ENCODE measurements at places on chromosomes 3 and 15. TPM values are rescaled to one million over a fixed set of nuclear protein-coding genes. Genes with fewer than 3 reads are reported as not detected.
A peak's percentile ranks its signal among the peaks of the same experiment; 100 is the strongest.

- DNase-seq: no peak
Observed at GRCh38 chr15:95119041-95119610, 887.8 kb downstream of the MCTP2 start.

DNA sequence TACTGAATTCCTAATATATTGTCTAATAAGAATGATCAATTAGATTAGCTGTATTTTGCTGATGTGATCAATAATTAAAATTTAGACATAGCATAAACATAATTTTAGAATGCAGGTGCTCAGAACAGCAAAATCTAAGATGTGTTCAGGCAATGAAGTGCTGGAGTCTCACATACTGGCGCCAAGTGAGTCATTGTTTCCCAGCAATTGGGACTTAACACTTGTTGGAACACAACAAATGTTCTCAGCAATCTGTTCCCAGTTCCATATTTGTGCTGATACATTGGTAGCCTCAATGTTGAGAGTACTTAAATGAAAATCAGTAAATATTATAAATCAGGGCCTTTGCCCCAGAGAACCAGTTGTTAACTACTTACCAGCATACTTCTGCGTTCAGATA lies 619.0 kb downstream of the ROBO1 start:
- no peak for DNase-seq

GRCh38 chr3:193686665-193687483 lies 93.9 kb downstream of the OPA1 start:
- DNase-seq: no peak

GRCh38 chr15:88274553-88275460 lies 18.3 kb upstream of the NTRK3 start:
- DNase-seq: peak; percentile 48

DNA sequence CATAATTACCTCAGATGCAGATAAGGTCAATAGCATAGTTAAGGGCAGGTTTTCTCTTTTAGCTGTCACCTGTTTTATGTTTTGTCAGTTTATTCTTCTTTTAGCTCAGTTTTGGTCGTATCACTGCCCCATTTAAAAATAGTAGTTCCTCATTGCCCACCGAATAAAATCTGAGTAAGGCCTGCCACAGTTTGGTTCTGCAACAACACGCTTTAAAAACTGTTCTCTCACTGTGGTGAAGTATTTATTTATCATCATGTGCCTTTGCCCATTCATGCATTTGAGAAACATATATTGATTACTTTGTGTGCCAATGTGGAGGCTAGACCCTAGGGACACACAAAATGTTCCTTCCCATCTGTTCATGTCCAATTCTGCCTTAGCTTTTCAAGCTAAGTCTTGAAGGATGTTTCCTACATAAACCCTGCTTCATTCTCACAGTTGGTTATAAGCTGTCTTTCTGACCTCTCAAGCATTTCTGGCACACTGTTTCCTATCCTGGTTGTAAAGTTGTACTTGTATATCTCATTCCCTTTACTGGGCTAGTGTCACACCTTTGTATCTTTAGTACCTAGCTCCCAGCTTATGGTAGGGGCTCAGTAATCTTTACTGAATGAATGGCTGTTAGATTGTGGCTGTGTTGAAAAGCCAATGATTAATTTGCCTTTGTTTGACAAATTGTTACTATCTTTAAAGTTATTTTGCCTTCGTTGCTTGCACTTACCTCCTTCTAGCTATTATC lies 23.9 kb downstream of the AKAP13 start:
- DNase-seq: no peak

DNA sequence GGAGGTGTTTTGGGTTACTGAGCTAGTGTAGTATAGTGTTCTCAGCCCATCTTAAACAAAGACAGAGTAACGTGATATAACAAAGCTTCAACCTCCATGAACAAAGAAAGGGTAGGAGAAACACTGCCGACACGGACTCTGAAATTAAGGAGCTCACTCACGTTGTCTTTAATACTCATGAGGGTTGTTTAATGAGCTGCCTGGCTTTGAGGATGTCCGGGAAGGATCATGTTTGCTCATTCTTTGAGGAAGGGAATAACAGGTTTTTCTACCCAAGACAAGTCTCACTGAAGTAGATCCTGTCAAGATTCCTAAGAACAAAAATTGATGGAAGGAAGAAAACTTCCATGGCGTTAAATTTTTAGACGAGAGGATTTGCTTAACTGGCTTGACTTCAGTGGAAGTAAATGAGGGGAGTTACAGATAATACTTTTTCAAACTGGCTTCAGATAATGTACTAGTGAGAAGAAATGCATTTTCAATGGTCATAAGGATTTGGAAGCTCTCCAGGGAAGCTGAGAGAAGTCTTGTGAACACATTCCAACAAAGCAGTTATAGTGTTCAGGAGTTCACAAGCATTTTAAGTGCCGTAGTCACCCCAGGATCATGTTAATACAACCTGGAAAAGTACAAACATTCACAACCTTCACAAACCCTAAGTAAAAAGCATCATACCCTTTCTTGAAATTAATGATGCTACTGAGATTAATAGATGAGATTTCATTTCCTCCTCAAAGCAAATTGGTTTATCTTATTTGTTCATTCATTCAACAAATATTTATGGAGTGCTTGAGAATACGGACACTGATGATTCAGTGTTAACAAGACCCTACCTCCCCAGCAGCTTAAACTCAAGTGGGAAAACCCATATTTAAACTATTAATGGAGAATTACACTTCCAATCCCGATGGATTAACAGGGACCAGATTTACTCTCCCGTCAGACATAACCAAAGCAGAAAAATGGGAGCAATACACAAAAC lies 101.5 kb downstream of the SHQ1 start:
- no peak for DNase-seq

GRCh38 chr3:120791010-120791409 lies 48.5 kb downstream of the GTF2E1 start:
- no peak for DNase-seq

GRCh38 chr3:192090586-192090985 lies 629.6 kb downstream of the PYDC2 start:
- DNase-seq: peak; percentile 11

DNA sequence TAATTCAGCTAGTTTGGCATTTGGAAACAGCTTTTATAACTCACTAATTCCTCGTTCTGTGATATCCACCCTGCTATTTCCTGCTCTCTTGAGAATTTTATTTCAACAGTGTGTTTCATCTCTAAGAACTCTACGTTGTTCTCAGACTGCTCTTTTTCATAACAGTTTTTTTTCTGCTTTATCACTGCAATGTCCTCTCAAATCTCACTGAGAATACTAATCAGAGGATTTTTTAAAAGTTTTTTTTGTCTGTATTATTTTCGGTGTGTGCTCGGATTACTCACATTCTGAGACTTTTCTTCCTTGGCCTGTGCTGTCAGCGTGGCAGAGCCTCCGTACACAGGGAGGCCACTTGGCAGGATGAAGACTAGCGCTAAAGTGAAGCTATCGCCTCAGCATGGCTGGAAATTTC lies 59.4 kb upstream of the NEO1 start:
- DNase-seq: no peak

DNA sequence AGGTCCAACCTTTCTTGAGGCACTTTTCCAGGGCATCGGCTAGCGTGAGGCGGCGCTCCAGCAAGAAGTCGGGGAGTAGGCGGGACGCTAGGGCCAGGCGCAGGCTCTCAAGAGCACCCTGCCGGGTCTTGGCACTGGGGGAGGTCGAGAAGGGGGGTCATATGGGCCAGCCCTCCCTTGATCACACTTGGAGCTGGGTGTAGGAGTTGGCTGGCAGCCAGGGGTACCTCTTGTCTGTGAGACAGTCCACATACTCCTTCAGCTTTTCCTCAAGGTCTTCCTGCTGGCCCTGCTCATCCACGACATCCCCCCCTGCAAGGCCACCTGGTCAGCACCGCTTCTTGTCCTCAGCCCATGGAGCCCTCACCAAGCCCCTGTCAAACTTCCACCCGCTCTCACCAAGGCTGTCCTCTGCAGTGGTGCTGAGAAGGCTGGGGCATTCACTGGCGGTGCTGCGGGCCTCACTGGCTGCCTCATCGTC lies 2.0 kb downstream of the IFRD2 start:
- DNase-seq: no peak

- DNase-seq: no peak
Observed at GRCh38 chr3:18237251-18238005, 187.7 kb downstream of the SATB1 start.

DNA sequence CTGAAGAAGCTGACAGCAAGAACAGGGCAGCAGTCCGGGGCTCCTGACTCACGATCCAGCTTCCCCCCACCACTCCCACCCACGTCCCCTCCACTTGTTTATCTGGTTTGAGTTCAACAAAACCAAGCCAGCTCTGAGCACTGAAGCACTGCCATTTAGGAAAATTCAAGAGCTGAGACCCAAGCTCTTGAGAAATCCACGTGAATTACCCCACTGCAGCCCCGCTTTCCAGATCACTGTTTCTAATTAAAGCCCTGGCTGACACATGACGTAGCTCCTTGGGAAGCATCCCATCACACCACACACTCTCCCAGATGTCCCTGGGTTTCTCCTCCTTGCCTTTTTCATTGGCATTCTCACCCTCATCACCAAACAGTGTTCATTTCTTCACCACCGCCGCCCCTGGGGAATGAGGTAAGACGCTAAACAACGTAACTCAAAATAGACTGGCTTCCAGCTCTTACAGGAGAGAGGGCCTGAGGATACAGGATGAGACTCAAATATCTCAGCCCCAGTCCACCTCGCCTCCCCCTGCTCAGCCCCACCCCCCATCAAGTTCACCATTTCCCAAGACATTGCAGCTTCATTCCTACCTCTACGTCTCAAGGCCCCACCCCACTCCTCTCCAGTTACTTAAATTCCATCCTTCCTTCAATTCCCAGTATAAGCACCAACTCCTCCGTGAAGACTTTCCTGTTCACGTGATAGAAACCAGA lies 95.4 kb downstream of the SRGAP3 start:
- DNase-seq: no peak

DNA sequence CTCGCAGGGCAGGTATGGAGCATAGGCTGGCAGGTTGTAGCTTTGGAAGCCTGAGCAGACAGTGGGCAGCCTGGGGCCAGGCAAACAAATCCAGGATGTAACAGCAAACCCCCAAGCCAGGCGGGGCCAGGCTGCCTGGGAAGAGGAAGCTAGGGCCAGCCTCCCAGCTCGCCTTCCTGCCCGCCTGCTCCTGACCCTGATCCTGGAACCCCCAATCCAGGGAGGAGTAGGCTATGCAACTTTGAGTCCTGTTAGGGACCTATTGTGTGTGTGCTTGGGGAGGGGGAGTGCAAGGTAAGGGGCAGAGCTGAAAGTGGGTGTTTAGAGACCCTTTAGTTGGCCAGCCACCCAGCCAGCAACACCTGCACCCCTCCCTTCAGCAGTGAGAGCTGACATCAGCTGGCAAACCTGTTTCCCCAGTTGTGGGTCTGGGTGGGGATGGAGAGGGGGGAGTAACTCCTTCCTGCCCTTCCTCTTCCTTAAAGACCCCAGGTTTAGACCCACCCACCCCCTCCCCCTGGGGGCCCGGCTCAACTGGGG lies 2.5 kb downstream of the NBEAL2 start:
- DNase-seq: no peak

- no peak for DNase-seq
Observed at GRCh38 chr3:184738982-184739381, 27.1 kb upstream of the MAGEF1 start.

GRCh38 chr3:172591876-172592771 lies 68.9 kb upstream of the TNFSF10 start:
- peak; percentile 76 for DNase-seq

GRCh38 chr3:55127565-55127964 lies 199.7 kb upstream of the LRTM1 start:
- DNase-seq: no peak

DNA sequence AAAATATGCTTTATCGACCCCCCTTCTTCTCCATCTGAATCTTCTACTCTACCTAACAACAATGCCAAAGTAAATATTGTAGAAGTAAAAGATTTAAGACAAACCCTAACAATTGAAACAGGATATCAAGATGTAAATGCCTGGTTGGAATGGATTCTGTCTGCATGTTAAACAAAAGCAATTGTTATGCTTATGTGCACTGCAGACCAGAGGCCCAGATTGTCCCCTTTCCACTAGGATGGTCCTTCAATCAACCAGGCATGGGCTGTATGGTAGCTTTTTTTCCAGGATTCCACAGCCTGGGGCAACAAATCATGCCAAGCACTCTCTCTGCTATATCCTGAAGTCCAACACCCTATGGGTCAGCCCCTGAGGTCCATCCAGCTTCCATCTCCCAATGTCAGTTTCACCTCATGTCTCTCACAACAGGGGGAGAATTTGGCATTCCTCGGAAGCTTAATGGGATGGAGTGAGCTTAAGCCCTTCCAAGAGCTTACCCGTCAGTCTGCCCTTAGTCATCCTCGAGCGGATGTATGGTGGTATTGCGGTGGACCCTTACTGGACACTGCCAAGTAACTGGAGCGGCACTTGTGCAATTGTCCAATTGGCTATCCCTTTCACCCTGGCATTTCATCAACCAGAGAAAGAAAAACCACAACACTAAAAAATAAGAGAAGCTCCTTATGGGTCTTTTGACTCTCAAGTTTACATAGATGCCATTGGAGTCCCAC lies 36.2 kb downstream of the ZNF589 start:
- no peak for DNase-seq

The WNT7A gene
- total RNA-seq: not detected

The GSK3B gene
- 47.9 TPM for total RNA-seq

The STRA6 gene
- 12.9 TPM for total RNA-seq

The EPHA3 gene
- 3.6 TPM for total RNA-seq

All from H4 (cell line).